ENCODE measurements at places on chromosomes 11 and 22. TPM values are rescaled to one million over a fixed set of nuclear protein-coding genes. Genes with fewer than 3 reads are reported as not detected.

MMP27 gene
- not detected for total RNA-seq

DNA sequence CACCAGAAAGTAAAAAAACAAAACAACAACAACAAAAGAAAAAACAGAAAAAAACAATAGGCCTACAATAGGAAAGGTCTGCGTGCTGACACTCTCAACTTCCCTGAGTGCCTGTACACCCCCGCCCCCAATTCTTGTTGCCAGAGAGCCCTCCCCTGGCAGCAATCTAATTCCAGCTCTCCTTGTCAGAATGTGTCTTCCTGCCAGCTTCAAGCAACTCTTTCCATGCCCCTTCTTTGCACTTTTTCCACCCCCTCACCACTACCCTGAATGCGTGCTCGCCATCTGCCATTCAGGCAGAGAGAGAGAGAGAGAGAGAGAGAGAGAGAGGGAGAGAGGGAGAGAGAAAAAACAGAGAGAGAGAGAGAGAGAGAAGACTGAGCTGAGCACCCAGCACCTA is 245.0 kb downstream of the KIRREL3 start:
- no peaks in the 10 kb centered on the region for H3K36me3 ChIP-seq
- H3K27me3 ChIP-seq = peaks cover 3% of the 10 kb centered on the region
- H3K4me1 ChIP-seq = no peaks in the 10 kb centered on the region
- H3K4me3 ChIP-seq = no peak overlapping the region
- H3K27ac ChIP-seq = no peak overlapping the region

DNA sequence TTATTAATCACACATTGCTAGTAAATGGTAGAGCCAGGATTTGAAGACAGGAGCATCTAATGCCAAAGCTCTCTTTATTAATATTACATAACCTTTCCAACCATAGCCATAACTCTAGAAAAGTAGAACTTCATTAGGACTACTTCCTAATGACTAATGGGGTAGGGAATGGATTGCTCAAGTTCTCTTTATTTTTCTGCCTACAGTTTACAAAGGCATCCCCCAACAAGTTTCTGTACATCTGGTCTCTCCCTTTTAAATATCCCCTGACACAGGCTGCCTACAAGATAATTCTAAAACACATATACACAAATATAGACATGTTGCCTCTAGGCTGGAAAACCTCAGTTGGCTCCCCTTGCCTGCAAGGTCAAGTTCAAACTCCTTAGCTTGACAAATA is 534.9 kb downstream of the SOX6 start:
- no peak overlapping the region for H3K27ac ChIP-seq
- no peak for DNase-seq
- H3K27me3 ChIP-seq = no peaks in the 10 kb centered on the region
- H3K36me3 ChIP-seq = no peaks in the 10 kb centered on the region
- H3K4me3 ChIP-seq = no peak overlapping the region

BCO2 gene
- total RNA-seq = 0.49 TPM

DNA sequence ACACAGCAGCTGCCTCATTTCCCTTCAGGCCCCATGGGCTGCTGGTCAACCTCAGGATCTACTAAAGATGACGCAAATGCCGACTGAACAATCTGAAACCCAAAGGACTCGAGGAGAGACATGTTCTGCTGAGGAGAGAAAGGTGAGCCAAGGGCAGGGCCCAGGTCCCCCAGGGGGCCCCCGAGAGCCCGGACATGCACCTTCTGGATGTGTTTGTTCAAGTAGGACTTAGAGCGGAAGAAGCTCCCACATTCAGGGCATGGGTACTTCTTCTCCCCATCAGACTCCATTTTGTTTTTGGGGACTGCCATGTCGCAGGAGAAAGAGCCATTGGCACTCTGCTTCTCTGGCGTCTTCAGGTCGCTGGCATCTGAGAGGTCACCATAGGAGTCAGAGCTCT is 19.3 kb downstream of the PATZ1 start:
- no peaks in the 10 kb centered on the region for H3K27me3 ChIP-seq
- H3K27ac ChIP-seq = no peak overlapping the region
- no peak overlapping the region for H3K4me3 ChIP-seq
- no peak for DNase-seq

ZP1 gene
- not detected for total RNA-seq
